Esophagus squamous epithelium (tissue), 5 donors: ENCODE measurements at places on chromosomes 5 and 9.

GRCh38 chr9:83932011-83932410, 10.8 kb upstream of the KIF27 start:
- no peak for DNase-seq

- DNase-seq = no peak
These were observed 120.1 kb upstream of the ACO1 start for GRCh38 chr9:32264170-32264864.

DNA sequence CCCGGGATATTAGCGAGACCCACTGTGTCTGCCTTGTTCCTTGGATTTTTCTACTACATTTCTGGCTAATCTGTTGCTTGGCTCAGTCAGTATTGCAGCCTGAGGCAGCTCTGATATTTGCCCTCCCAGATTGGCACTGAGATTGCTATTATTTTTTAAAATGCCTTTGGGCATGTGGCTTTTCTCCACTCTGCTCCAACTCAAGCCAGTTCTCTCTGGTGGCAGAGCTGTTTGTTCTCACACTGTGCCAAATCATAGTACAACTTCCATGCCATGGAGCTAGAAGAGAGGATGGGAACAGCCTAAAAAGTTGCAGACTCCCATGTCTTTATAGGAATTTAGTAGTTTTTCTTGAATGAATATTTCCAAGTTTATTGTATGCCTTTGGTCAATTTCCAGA, 155.9 kb upstream of the ATP10B start:
- DNase-seq = no peak

GRCh38 chr9:125126019-125126746, 17.1 kb downstream of the SCAI start:
- peak; percentile 46 for DNase-seq

GRCh38 chr5:17169507-17169906, 47.9 kb upstream of the BASP1 start:
- no peak for DNase-seq

DNA sequence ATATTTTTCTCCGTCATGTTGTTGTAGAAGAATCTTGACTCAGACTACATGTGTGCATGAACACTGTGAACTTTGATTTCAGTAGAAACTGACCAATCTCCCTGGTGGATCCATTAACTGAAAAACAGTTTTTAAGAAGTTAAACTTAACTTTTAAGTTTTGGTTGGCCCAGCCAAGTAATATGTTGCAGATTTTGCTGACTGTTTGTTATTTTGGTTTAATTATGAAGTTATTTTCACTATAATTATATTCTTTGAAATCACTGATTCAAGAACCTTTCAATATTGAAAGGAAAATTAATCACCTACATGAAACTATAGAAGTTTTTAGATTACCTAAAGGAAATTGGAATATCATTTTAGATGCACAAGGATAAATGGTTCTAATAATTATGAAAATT, 373.6 kb upstream of the COX7C start:
- DNase-seq = no peak

- DNase-seq = no peak
These were observed 662 bp downstream of the SUSD3 start for GRCh38 chr9:93059011-93059714.

DNA sequence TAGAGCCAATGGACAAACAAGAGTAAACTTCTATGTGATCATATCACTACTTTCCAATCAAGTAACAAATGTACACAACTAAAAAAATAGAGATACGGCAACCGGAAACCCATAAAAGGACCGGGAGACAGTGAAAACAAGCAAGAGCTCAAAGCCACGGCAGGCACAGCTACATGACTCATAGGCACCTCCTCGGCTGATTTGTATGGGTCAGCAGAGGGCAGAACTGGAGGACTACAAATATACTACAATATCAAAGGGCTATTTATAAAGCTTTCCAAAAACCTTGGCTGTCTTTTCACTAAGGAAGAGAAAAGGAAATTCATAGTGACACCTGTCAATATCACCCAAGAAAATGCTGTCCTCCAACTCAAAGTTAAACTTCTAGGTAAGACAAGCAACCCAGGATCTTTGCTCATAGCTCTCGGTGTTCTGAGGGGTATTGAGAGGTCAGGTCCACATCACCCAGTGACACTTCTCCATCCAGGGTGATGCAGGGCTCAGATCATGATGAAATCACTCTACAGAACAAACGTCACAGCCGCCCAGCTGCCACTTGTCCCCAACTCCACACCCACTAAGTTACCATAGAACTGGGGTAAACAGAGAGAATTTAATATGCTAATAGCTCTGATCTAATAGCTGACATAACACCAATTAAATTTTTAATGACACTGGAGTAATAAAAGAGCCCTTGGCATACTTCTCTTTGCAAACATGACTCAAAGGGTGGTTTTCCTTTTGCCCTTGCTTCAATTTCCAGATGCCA, 41.3 kb downstream of the PFDN1 start:
- DNase-seq = no peak
